ENCODE measurements at places on chromosomes 3 and 15.

DNA sequence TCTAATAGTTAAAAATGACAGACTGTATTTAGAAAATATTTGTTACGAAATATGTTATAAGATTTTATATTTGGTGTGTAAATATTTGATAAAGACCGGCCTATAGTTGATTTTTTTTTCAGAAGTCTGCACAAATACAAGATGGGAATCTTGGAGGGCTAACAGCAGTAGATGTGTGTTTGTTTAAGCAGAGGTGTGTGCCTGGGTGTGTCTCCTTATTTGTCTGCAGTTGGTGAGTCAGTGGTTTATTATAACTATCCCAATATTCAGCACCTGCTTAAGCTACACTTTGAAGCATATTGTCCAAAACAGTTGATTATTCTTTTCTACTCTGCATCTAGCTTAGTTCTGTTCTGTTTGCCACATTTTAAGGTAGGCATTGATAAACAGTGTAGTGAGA is 12.4 kb downstream of the GLCE start:
- no peak for DNase-seq

- DNase-seq = no peak
Measured at GRCh38 chr3:100159331-100160153, 45.2 kb upstream of the FILIP1L start.

DNA sequence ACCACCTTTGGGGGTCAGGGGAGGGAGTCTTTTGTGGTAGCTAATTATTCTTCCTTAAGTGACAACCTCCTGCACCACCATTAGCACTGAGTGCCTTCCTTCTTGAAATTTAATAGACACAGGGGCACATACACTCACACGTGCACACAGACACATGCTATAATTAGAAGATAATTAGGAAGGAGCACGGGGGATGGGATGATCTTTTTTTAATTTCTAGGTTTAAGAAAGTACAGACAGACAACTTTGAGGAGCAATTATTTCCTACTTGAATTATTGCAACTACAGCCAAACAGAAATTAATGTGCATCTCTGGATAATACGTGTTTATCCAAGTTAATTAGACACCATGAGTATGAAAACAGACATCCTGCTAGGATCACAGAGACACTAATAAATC is 44.8 kb upstream of the GUCA1C start:
- no peak for DNase-seq

DNA sequence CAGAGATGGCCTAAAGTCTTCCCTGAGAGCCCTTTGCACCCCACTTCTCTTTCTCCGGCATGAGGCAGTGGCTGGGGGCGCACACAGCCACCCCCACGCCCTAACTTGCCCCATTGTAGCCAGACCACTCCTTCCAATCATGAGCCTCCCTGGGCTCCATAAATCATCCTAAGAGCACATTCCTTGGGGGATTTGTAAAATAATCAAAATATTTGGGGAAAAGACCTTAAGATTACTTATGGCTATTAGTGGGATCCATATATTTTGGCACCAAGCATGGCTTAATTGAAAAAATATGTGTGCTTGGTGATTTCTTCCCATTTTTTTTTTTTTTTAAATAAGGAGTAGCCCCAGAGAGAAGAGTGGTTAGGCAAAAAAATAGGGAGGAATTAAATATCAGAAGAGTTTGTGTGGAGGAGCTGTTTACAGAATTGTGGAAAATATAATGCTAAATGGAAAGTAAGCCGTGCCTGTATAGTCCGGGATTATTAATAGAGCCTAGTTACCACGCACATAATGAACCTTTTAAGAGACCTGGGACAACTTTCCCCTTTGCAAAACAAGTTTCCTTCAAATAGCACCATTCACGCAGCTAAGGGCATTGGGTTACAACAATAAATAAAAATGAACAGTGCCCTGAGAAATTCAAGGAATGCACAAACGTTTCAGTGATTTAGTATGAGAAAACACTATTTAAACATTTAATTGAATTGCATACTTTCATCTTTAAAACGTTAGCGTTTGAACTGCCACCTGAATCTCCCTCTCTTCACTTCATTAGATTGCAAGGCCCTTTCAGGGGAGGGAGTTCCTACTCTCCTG is 46.1 kb downstream of the SMAD6 start:
- no peak for DNase-seq

- DNase-seq = no peak
Measured at GRCh38 chr3:176401211-176401610, 796.1 kb downstream of the TBL1XR1 start.

- no peak for DNase-seq
Measured at GRCh38 chr3:188734395-188734794, 437.4 kb upstream of the TPRG1 start.

- DNase-seq = no peak
Measured at GRCh38 chr15:41957021-41957897, 15.1 kb downstream of the EHD4 start.

GRCh38 chr3:108189440-108189839 is 32.8 kb downstream of the IFT57 start:
- DNase-seq = no peak

Measured in stimulated activated CD4-positive, alpha-beta T cell treated with anti-CD3 and anti-CD28 coated beads, TNF-alpha, amount 100 ng/mL, for 24 hours (primary cell).